ENCODE measurements at places on chromosomes 2 and 18. TPM values are rescaled to one million over a fixed set of nuclear protein-coding genes. Genes with fewer than 3 reads are reported as not detected.

HRH4 gene
- total RNA-seq: 0.08 TPM

FOXD4L1 gene
- not detected for total RNA-seq

LDLRAD4 gene
- 23.3 TPM for total RNA-seq

SLC30A3 gene
- total RNA-seq: 10.2 TPM

VWC2L gene
- 0.08 TPM for total RNA-seq

SIX2 gene
- 0.89 TPM for total RNA-seq

APCDD1 gene
- 9.9 TPM for total RNA-seq

PKDCC gene
- total RNA-seq: 74.7 TPM

DNA sequence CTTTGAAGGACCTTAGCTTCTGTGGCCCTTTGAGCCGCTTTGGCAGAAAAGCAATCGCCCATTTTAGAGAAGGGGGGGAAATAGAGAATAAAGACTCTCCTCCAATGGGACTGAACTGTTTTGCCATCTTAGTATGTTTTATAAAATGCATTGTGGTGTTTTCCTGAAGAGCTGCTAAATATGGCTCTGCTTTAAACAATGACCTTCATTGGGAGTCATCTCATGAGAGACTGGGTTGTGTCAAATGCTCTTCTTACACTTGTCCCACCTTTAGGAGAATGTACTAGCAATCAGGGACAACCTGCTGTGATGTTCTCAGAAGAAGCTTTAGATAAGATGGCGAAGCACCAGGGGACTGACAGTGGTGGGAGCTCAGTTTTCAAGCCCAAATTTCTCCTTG lies 418.9 kb upstream of the POU3F3 start:
- no peak for DNase-seq

DNA sequence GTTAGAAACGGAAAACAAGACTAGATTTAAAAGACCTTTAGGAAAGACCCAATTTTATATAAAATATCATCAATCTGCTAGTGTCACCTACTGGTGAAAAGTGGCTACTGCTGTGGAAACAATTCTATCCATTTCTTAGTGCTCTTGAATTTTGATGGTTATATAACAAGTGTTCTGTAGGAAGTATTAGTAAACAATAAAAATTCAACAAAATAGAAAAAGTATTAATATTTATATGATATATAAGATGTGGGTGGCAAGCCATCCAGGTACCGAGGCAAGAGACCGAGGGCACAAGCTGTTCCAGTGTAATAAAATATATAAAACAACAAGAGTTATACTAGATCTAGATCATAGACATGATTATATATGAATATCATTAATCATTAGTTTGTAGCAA lies 6.2 kb upstream of the TMEM87B start:
- no peak for DNase-seq

DNA sequence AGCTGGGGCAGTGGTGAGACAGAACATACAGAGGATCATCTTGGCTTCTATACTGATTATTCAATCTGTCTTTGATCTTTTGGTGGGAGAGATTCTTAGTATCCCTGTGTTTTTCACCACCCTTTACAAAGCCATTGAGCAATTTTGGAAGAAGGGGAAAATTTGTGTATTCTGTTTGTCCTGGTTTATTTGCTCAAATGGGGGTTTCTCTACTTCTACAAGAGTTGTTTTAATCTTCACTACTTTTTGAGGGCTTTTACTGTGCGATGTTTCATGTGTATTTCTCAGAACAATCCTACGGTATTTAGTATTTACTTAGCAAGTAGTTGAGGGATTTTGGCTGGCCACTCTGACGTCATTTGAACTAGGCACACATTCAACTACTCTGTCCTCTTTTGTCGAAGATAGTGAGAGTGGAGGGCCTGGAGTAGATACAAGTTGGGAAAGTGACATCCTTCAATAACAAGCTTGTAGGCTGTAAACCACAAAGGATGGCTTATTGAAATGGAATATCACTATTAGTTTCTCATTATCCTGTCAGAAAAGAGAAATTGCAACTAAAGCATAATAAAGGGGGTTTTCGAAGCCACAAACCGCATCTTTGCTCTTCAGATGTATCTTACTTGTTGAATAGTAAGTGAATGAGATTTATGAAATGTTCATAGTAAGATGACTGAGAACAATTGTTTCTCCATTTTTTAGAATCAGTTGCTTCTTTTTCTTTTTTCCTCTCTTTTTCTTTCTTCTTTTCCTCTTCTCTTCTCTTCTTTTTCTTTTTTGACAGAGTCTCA lies 24.8 kb downstream of the FMNL2 start:
- DNase-seq: no peak

GRCh38 chr2:181146171-181146570 lies 165.8 kb downstream of the UBE2E3 start:
- no peak for DNase-seq

DNA sequence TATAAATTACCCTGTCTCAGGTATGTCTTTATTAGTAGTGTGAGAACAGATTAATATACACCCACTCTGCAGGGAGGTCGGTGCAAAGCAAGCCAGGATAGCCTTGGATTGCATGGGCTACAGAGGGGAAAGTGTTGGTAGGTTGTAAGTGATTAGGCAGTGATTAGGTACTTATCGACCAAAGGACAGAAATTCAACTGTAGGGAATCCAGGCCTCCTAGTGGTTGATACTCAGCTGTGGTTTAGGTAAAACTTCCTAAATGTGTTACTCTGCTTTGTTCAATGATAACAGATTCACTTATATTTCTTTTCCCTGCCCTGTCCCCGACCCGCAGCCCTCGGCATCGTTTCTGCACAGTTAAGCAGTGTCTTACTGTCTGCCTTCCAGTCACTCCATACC lies 444.0 kb downstream of the FIGN start:
- DNase-seq: no peak

- no peak for DNase-seq
Observed at GRCh38 chr2:236256366-236256985, 7.7 kb downstream of the ASB18 start.

DNA sequence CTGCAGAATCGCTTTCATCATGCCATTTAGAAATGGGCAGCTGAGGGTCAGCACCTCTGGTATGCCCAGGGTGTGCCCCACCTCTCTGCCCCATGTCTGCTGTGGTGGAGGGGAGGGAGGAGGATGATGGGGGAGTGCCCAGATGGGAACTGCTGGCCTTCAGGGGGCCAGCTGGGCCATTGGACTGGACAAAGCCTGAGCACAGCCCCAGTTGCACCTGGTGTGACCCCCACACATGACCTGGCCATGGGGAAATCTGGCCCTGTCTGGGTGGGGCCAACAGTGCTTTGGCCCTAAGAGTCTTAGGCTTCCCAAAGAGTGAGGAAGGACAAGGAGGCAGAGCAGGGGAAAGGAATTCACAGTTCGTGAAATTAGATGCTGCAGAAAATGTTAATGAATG lies 44.1 kb downstream of the CTIF start:
- DNase-seq: no peak

DNA sequence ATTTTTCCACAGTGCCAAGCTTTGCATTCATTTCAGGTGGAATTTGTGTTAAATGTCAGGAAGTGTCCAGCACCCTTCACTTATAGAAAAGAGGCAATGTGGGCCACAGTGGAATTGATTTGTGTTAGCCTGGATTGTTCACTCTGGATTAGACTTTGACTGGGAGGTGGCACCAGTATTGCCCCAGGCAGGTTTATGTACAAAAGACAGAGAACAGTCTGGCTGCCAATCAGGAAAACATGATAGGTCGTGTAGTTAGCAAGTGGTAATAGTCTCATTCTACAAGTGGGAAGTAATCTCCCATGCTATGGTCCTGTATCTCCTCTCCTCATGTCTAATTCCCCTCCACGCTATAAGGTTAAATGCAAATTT lies 45.6 kb downstream of the RAB27B start:
- DNase-seq: no peak

DNA sequence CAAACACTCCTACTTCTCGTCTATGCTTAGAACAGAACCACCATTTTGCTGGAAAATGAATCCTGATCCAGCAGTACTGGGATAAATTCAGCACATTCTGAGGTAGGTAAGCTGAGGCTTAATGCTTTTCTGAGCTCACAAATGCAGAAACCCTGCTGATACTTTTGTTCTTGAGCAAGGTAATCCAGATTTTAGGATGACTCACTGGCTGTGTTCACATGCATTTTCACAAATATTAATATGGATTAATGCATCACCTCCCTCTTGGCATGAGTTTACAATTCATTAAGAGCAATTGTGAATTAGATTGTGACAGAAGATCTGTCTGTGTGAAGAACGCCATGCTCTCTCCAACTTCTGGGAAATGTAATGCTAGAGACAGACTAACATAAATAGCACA lies 42.2 kb downstream of the RAD51AP2 start:
- DNase-seq: no peak

DNA sequence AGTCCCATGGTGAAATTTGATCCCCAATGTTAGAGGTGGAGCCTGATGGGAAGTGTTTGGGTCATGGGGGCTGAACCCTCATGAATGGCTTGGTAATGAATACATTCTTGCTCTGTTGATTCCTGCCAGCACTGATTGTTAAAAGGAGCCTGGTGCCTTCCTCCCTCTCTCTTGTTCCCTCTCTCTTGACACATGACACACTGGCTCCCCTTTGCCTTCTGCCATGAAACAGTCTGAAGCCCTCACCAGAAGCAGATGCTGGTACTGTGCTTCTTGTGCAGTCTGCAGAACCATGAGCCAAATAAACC lies 30.6 kb upstream of the EPC2 start:
- DNase-seq: no peak

DNA sequence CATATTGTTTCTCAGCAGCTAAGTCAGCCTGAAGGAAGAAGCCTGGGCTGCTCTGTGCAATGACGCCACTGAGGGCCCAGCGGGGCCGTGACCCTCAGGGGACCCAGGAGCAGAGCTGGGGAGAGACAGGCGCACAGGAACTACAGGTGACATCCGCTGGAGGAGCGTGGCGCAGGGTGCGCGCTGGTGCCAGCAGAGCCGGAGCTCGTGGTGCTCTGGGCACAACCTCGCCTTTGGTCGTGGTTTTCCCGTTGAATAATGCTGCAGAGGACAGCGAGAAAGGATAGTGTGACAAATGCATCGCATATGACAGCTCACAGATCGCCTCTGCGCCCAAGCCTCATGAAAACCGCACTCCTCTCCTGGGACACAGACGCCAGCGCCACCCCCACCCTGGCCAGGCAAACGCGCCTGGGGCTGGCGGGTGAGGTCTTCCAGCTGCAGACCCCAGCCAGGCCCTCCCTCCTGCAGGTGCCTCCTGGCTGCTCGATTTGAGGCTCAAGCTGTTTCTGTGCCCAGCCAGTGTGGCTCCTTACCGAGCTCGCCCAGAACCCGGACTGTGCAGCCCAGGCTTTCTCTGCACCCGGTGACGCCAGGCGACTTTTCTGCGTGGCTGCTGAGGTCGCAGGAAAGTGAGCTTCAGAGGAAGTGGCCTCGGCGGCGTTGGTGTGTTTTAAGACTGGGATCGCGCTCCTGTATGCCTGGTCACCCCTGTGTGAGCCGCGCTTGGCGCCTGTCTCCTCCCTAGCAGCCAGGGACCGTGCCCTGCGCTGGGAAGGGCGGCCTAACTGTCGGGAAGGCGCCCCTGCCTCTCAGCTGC lies 583.1 kb upstream of the HS6ST1 start:
- DNase-seq: peak; percentile 65

GRCh38 chr2:88057437-88057844 lies 1.9 kb upstream of the KRCC1 start:
- no peak for DNase-seq

DNA sequence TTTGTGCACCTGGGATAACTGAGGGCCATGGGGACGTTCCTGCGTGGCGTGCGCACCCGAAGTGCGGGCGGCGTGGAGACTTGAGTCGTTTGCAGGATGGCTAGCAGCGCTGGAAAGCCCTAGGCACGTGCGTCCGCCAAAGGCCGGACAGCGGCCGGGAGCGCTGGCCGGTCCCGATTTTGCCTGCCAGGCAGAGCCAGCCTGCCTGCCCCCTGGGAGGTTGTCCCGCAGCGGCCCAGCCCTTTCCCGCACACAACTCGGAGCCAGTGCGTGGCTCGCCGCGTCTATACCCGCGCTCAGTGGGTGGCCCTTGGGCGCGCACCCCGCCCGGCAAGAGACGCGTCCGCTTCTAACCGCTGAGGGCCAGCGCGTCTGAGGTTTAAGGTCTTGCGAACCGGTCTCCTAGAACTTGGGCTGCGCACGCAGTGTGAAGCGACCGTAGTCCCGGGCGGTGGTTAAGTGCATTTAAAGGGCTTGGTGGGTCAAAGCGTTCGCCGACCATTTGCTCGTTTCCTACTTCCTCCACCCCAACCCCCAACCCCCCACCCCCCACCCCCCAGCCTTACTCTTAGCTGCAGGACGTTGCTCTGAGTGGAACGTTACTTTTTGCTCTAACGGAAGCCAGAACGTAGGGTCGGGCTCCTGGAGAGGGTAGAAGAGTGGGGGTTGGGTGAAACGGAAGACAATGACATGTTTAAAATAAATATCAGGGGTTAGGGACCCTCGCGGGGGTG lies 627 bp downstream of the CDCA7 start:
- no peak for DNase-seq

- DNase-seq: no peak
Observed at GRCh38 chr2:189018631-189019030, 44.5 kb downstream of the COL3A1 start.

- peak; percentile 53 for DNase-seq
Observed at GRCh38 chr2:11562011-11562410, 28.2 kb downstream of the GREB1 start.

- DNase-seq: no peak
Observed at GRCh38 chr2:204108330-204108751, 171.8 kb downstream of the ICOS start.

- DNase-seq: peak; percentile 61
Observed at GRCh38 chr2:217944923-217945322, 57.9 kb downstream of the TNS1 start.

DNA sequence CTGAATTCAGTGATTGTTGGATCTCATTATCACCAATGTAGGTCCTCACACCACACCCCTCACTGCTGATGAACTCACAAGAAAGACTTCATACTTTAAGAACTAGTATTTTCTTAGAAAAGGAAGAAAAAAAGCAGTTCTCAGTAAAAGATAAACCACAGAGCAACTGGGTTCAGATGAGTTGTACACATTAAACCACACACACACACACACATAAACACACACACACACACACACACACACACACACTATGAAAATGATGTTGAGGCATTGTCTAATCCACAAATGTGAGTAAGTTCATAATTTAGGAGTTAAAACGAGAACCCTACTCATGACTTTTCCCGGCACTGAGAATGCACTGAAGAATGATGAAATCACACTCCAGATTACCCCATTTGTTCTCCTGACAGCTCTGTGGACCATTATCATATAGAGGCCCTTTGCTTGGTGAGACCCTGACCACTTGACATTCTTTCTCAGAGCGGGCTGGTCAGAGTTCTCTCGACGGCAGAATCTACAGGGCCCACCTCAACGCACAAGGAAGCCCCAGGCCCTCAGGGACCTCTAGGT lies 106.2 kb downstream of the BCL2 start:
- no peak for DNase-seq

Measured in cardiac septum (tissue), 1 donor.